ENCODE measurements at places on chromosomes 1 and 21.

- DNase-seq = no peak
Observed at GRCh38 chr1:235997931-235998330, 67.0 kb downstream of the NID1 start.

GRCh38 chr1:244273845-244274619 is 177.7 kb downstream of the ADSS2 start:
- peak; percentile 92 for DNase-seq

GRCh38 chr21:42465803-42466127 is 30.3 kb downstream of the RSPH1 start:
- DNase-seq = no peak

- no peak for DNase-seq
Observed at GRCh38 chr21:45497846-45498645, 44.2 kb downstream of the SLC19A1 start.

- DNase-seq = no peak
Observed at GRCh38 chr1:239841631-239842030, 250.1 kb upstream of the FMN2 start.

DNA sequence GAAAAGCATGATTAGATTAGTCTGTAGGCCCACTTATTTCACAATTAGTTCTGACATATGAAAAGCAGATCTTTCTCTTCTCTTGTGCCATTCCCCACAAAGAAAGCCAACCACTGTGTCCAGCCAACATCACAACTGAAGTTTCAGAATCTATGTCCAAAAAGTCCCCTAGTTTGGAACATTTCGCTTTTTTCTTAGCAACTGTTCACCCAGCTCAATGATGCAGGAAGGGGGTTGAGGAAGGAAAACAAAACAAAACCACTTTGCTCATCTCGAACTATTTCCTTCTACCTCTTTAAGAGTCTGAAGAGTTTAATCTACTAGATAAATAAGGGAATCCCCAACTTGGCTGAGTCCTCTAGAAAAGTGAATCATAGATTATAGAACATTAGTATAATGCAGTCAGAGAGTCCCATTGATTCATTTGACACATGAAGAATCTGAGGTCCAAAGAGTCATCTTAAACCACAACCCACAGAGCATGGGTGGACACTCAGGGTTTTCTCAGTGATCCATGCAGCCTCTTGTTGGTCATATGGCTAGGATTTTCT is 159.3 kb upstream of the SGIP1 start:
- DNase-seq = peak; percentile 74

- no peak for DNase-seq
Observed at GRCh38 chr1:235923466-235924021, 56.8 kb upstream of the LYST start.

GRCh38 chr1:225508538-225509375 is 80.9 kb upstream of the LBR start:
- DNase-seq = peak; percentile 89

GRCh38 chr1:160742428-160743127 is 3.5 kb downstream of the SLAMF7 start:
- no peak for DNase-seq

DNA sequence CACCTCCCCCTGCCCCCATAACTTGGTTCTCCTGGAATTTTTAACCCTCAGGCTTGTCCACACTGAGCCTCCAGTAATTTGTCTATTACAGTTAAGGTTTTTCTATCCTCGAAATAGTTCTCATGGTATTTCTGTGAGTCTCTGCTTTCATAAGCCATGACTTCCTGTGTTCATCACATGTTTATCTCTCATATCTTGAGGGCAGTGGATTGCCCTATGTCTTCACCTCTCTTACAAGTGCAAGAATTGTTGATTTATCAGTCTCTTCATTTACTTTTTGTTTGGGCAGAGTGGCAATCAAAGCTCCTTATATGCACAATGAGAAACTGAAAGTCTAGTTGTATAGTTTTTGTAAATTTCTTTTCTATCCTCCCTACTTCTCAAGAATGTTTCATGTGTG is 328.4 kb downstream of the PLA2G4A start:
- DNase-seq = no peak

GRCh38 chr1:77056525-77056924 is 162.7 kb downstream of the PIGK start:
- DNase-seq = no peak

DNA sequence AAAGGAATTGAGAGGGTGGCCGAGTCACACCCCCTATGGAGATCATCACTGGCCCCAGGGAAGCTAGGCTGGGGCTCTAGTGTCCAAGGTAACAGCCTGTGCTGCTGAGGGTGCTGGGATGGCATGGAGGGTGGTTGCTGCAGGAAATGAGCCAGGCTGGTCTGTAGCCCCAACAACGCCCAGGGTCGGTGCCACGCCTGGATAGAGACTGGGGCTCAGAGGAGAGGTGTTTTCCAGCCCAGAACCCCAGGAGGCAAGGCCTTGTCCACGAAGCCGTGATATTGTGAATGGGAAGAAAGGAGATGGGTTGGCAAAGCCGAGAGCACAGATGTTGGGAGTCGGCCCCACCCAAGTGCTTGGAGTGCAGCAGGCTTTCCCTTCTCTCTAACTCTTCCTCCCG is 68.9 kb upstream of the ACTRT2 start:
- DNase-seq = no peak

GRCh38 chr1:227559926-227560325 is 3.4 kb upstream of the ZNF678 start:
- no peak for DNase-seq

- peak; percentile 83 for DNase-seq
Observed at GRCh38 chr1:1943834-1944570, 24.9 kb upstream of the TMEM52 start.

DNA sequence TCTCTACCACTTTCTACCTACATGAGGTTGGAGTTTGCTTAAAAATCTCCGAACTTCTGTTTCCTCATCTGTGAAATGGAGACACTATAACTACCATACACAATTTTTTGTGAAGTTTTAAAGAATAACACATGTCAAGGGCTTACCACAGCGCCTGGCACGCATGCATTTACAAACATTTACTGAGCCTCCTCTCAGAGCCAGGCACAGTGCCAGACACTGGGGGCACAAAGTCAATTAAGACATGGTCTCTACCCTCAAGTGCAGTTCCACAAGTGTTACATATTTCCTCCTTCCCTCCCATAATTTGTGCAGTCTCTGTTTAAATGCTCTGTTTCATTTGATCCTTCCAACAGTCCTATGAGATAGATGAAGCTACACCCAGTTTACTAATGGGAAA is 356.4 kb upstream of the ESRRG start:
- no peak for DNase-seq

GRCh38 chr1:175887981-175888428 is 144.6 kb upstream of the TNR start:
- peak; percentile 83 for DNase-seq
